ENCODE measurements at places on chromosomes 4 and X.

GRCh38 chr4:76687746-76688448 is 210.0 kb downstream of the SOWAHB start:
- DNase-seq: no peak

DNA sequence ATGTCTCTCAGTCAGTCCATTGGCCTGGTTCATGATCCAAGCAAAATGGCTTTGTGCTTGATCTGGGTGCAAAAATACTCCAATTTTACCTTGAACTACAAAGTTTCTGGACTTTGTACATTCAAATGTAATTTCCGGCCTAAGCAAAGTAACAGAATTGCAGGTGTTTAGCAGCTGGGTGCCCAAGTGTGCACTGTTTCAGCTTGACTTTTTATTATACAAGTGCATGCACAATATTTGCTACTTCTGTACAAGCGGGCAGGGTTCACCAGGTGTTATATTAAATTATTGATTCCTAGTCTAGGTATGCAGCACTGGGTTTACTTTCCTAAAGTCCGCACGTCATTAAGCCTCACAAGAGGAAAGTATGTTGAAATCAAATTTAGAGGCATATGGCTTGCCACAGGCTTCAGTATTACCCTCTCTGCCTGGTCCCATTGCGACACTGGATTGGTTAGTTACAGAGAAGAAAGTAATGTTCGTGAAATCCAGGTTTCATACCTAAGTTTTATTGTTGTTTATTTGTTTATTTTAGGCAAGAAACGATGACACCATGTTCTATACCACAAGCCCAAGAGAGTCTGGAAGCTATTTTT is 376.9 kb upstream of the CTSO start:
- DNase-seq: no peak

- no peak for DNase-seq
Measured at GRCh38 chrX:109939498-109939897, 63.4 kb upstream of the TMEM164 start.

GRCh38 chr4:28287831-28288233 is 1427.2 kb downstream of the STIM2 start:
- DNase-seq: no peak

DNA sequence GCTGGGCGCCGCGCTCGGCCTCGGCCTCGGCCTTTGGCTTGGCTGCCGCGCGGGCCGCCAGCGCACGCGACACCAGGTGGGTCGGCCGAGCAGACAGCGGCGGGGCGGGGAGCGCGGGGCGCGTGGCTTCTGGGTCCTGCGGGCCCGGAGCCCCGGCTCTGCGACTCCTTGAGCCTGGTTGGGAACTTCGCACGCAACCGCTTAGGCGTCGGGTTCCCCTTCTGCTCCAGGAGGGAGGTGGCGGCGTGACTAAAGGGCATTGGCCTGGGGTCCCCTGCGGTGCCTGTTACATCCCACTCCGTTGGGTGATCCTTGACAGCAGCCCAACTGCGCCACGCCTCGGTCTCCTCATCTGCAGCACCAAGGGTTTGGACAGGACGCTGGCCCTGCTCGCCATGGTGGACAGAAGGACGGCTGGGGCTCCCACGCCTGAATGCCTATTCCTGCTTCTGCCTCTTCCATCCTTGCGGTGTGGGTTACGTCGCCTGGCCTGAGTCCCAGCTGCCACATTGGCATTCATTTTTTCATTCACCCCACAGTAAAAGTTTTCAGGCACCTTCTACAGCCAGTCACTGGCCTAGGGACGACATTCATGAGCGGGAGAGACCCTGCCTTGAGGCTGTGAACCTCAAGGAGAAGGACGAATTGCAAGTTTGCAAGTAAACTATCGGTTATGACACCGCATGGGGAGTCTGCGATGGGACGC is 631 bp downstream of the EVC start:
- DNase-seq: no peak

Data from activated gamma-delta T cell (primary cell).